ENCODE measurements at places on chromosomes 2 and 18. TPM values are rescaled to one million over a fixed set of nuclear protein-coding genes. Genes with fewer than 3 reads are reported as not detected.

- no peak for DNase-seq
- no peaks in the 10 kb centered on the region for H3K36me3 ChIP-seq
- no peaks in the 10 kb centered on the region for H3K4me1 ChIP-seq
These were observed 171.1 kb upstream of the MC4R start for GRCh38 chr18:60543646-60544045.

DNA sequence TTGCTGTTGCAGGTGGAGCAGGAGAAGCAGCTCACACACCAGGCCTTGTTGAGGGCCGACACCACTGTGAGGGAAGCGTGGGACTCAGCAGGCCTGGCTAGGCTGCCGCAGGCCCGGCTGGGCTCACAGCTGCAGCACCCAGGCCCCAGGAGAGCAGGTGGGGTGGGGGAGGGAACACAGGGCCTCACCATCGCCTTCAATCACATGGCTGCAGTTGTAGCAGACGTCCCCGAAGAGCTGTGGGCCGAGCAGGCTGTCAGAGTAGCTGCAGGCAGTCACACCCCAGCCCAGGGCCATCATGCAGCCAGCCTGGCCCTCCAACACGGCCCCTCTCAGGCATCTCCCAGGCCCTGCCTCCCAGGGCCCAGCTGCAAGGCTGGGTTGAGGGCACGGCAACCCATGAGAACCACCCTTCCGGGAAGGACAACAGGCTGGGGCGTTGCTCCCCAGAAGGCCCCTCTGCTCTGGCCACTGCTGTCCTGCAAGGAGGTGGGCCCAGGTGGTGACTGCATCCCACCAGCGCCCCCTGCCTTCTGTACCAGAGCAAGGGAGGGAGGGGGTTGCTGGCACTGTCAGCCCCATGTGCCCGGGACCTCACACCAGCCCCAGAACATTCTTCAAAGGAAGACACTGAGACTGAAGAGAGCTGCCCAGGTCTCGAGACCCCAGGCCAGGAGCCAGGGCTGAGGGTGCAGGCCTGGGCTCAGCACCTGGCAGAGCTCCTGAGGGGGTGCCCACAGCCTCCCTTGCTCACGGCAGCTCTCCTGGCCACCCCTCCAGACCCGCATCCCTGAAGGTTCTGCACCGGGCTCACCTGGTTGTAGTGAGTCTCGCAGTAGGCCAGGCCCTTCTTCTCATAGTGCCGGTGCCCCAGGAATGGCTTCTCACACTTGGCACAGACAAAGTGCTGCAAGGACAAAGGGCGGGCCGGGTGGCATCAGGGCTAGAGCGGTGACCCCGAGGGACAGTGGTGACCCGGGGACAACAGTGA is 5.6 kb upstream of the GPR17 start:
- H3K36me3 ChIP-seq: peaks cover 2% of the 10 kb centered on the region
- H3K4me1 ChIP-seq: peaks cover 11% of the 10 kb centered on the region
- no peak overlapping the region for H3K4me3 ChIP-seq

- no peaks in the 10 kb centered on the region for H3K27me3 ChIP-seq
- H3K36me3 ChIP-seq: no peaks in the 10 kb centered on the region
- no peak overlapping the region for H3K27ac ChIP-seq
- DNase-seq: no peak
These were observed 479.9 kb upstream of the NXPH2 start for GRCh38 chr2:139260052-139260430.

- peak overlapping the region; percentile 77 for H3K27ac ChIP-seq
- H3K4me3 ChIP-seq: no peak overlapping the region
- DNase-seq: peak; percentile 65
- H3K27me3 ChIP-seq: no peaks in the 10 kb centered on the region
- H3K36me3 ChIP-seq: no peaks in the 10 kb centered on the region
These were observed 302.1 kb downstream of the HRH4 start for GRCh38 chr18:24762511-24762910.

DNA sequence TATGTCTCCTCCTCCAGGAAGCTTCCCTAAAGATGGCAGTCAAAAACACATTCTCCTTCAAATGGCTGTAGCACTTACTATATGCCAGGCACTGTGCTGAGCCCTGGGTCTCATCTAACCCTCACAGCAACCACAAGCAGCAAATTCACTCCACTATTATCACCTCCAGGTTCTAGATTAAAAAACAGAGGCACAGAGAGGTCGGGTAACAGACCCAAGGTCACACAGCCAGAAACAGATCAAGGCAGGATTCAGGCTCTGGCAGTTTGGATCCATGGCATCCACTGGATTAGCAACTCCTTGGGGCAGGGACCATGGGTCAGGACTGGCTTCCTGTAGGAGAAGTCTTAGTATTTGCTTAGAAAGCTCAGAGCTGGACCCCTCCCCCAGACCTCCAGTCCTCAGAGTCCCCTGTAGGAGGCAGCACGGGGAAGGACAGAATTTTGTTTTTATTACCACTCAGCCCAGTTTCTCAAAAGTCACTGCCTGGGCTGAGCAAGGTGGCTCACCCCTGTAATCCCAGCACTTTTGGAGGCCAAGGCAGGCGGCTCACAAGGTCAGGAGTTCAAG is 34.4 kb downstream of the ZFP36L2 start:
- no peak for DNase-seq
- no peak overlapping the region for H3K27ac ChIP-seq
- H3K4me1 ChIP-seq: no peaks in the 10 kb centered on the region
- no peak overlapping the region for H3K4me3 ChIP-seq
- no peaks in the 10 kb centered on the region for H3K27me3 ChIP-seq

DNA sequence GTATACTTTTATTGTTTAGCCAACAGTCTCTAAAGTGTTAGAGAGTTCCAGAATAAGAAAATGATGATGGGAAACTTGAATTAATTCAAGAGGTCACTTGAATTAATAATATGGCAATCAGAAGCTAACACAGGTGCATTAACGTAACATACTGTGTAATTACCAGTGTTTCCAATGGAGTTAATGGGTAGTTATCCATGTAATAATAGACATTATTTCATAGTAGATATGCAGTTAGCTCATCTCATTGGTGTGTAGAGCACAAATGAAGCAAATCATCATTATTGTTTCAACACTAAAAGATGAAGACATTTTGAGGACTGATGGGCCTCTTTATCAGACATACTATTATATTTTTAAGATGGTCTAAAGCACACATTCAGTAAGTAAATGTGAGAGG is 460.3 kb upstream of the HNRNPA3 start:
- H3K27me3 ChIP-seq: no peaks in the 10 kb centered on the region
- no peaks in the 10 kb centered on the region for H3K4me1 ChIP-seq
- no peak overlapping the region for H3K4me3 ChIP-seq

GRCh38 chr2:8543383-8544170 is 138.3 kb upstream of the ID2 start:
- no peak overlapping the region for H3K4me3 ChIP-seq
- H3K4me1 ChIP-seq: peaks cover 16% of the 10 kb centered on the region
- peak overlapping the region; percentile 66 for H3K27ac ChIP-seq
- H3K36me3 ChIP-seq: no peaks in the 10 kb centered on the region
- H3K27me3 ChIP-seq: 0 out of 2 replicates have a peak, but pooled peaks cover 2% of the 10 kb centered on the region

DNA sequence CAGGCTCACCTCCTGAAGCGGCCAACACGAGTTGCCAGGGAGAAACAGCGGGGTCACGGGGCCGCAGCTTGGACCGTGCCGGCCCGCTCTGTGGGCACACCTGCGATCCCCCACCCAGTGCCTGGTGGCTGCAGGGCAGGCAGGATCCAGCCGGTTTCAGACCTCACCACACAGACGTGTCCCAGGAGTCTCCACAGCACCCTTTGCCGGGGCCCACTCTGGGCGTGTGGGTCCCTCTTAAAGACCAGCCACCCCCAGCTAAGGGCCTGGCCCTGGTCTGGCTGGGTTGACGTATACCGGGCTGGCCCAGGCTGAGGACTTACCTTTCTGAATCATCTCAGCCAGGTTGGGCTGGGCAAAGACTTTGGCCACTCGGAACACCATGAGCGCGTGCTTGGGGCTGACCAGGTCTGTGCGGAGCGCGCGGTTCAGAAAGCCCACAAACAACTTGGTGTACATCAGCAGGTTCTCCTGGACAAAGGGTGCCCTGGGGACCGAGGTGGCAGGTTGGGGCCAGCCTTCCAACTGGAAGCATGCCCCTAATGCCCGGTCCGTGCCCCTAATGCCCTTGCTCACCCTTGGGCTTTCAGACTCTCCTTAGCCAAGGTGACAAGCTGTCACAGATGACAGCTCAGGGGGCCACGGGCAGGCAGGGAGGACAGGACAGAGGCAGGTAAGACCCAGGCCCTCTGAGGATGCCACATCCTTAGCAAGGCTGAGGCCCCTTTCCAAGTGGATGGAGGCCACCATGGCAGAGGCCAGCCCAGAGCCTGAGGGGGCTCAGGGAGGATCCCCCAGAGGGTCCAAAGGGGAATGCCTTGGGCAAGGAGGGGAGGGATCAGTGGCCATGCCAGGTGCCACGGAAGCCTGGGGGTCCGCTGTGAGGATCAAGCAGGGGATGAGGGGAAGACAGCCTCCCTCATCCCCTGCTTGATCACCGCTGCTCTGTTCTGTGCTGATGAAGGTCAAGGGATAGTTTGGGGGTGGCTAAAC is 10.2 kb upstream of the CCDC74B start:
- peaks cover 32% of the 10 kb centered on the region for H3K36me3 ChIP-seq
- H3K4me3 ChIP-seq: no peak overlapping the region
- no peaks in the 10 kb centered on the region for H3K27me3 ChIP-seq
- H3K27ac ChIP-seq: no peak overlapping the region
- DNase-seq: no peak

- H3K27me3 ChIP-seq: no peaks in the 10 kb centered on the region
- H3K27ac ChIP-seq: no peak overlapping the region
- H3K4me3 ChIP-seq: no peak overlapping the region
- no peak for DNase-seq
These were observed 18.7 kb upstream of the TMBIM1 start for GRCh38 chr2:218310853-218311540.

GRCh38 chr2:15561574-15562344 is 625 bp upstream of the NBAS start:
- H3K27ac ChIP-seq: peak overlapping the region; percentile 70
- no peaks in the 10 kb centered on the region for H3K36me3 ChIP-seq
- H3K27me3 ChIP-seq: no peaks in the 10 kb centered on the region
- peak; percentile 34 for DNase-seq
- H3K4me3 ChIP-seq: peak overlapping the region; percentile 90

DNA sequence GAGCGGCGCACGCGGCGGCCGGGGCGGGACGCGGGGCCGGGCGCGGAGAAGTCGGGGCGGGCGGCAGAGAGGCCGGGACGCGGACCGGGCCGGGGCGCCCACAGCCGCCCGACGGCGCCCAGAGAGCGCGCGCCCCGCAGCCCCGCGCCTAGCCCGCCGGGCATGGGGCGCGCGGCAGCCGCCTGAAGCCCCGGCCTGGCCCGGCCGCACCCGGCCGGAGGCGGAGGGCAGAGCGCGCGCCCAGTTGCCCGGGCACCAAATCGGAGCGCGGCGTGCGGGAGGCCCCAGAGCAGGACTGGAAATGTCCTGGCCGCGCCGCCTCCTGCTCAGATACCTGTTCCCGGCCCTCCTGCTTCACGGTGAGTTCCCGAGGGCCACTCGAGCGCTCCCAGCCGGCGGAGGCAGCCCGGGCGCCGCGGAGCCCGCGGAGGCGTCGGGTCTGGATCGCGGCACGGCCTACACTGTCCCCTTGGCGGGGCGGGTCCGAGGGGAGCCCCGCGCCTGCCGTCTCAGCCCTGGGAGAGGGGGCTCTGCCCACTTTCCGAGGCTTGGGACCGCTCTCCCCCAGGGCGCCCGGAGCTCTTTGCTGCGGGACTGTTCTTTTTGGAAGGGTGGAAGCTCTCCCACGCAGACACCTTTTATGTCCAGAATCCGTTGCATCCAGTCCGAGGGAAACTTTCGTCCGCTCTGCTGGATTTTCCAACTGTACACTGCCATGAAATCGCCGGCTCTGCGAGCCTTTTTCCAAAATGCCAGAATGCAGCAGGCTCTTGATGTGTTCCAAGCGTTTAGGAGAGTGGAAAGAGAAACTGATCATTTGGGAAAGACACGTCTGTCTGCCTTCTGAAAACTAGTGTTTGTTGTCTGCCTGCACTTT is 484 bp downstream of the APCDD1 start:
- peaks cover 43% of the 10 kb centered on the region for H3K27me3 ChIP-seq
- no peaks in the 10 kb centered on the region for H3K36me3 ChIP-seq
- H3K4me3 ChIP-seq: peak overlapping the region; percentile 48
- peak; percentile 20 for DNase-seq

- no peak for DNase-seq
- no peaks in the 10 kb centered on the region for H3K36me3 ChIP-seq
- no peaks in the 10 kb centered on the region for H3K4me1 ChIP-seq
- H3K27me3 ChIP-seq: no peaks in the 10 kb centered on the region
- no peak overlapping the region for H3K27ac ChIP-seq
These were observed 110.2 kb upstream of the UNC80 start for GRCh38 chr2:209661286-209661894.

DNA sequence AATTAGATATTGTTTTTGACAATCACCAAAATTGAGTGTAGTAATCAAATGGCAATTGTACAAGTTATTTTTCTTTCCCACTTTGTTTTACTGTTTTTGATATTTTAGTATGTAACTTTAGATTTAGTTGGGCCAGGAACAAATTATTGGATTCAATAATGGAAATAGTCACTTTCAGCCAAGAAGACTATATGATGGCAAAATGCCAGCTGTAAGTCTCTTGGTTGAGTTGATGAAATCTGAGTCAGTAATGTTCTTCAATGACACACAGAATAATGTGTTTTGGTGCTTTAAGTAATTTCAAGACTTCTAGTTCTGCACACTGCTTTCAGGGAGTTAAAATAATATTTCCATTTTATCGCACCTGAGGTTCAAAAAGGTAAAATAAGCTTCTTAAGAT is 2022.0 kb upstream of the CELF4 start:
- H3K4me3 ChIP-seq: no peak overlapping the region
- no peak for DNase-seq
- H3K27me3 ChIP-seq: no peaks in the 10 kb centered on the region
- no peaks in the 10 kb centered on the region for H3K36me3 ChIP-seq
- H3K27ac ChIP-seq: no peak overlapping the region

GRCh38 chr18:22828171-22828570 is 105.0 kb upstream of the RBBP8 start:
- no peak overlapping the region for H3K4me3 ChIP-seq
- DNase-seq: peak; percentile 89
- no peak overlapping the region for H3K27ac ChIP-seq
- peaks cover 6% of the 10 kb centered on the region for H3K4me1 ChIP-seq
- H3K27me3 ChIP-seq: no peaks in the 10 kb centered on the region

The SGPP2 gene
- total RNA-seq: not detected

The CNGA3 gene
- not detected for total RNA-seq

The OTX1 gene
- not detected for total RNA-seq

The M1AP gene
- total RNA-seq: not detected

The CEP68 gene
- 5.6 TPM for total RNA-seq

The ZSWIM2 gene
- not detected for total RNA-seq

The KIF3C gene
- 15.4 TPM for total RNA-seq
